ENCODE measurements at places on chromosomes 16 and 17.

DNA sequence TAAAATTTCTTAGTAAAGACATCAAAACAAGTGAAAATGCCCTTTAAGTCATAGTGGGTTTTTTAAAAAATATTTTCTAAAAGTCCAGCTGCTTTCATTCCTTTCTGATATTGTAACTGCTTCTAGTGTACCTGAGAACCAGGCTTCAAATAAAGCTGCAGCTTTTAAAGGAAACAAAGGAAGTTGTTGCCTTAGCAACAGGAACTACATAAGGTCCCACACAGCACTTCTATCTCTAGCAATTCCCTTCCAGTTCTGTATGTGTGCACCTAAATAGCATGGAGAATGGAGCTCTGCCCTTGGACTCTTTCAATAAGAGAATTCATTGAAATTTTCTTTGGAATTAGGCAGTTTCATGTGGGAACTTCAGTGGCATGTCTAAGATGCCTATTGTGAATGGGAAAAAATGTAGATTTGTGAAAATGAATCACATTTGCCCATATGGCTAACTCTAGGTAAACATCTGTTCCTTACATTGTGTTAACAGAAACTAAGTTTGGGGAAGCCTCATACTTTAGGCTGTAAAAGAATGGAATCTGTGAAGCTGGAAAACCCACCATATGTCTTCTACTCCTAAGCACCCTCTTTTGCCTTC, 206.4 kb downstream of the KIF2B start:
- DNase-seq: no peak

GRCh38 chr16:57123216-57123973, 31.0 kb downstream of the CPNE2 start:
- DNase-seq: no peak

- no peak for DNase-seq
Measured at GRCh38 chr17:72421128-72422092, 300.6 kb downstream of the SOX9 start.

GRCh38 chr17:74374858-74375257, 7.6 kb downstream of the GPR142 start:
- DNase-seq: no peak

DNA sequence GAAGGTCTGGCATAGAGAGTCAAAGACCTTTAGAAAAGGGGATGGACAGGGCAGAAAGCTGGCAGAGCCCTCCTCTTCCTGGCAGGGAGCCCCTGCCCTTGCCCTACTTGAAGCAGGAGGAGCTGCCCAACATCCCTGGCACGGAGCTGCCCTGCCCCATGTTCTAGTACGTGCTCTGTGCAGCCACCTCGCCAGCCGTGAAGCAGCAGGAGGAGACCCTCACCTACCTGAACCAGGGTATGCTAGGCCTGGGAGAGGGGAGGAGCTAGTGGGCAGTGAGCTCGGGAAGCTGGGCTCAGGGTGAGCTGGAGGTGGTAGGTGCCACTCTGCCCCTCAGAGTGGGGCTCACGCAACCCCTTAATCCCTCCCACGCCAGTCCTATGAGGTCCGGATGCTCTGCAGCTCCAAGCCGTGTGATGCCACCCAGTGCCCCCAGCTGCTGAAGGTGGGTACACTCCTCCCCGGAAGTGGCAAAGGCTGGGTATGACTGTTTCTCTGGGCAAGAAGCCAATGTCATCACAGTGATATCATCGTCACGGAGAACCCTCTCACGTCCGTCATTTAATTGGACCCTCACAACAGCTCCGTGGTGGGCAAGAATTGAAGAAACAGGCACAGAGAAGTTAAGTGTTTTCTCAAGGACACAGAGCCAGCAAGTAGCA, 12.7 kb upstream of the STAC2 start:
- peak; percentile 46 for DNase-seq

GRCh38 chr16:28064706-28065249, 1.3 kb upstream of the GSG1L start:
- DNase-seq: no peak

DNA sequence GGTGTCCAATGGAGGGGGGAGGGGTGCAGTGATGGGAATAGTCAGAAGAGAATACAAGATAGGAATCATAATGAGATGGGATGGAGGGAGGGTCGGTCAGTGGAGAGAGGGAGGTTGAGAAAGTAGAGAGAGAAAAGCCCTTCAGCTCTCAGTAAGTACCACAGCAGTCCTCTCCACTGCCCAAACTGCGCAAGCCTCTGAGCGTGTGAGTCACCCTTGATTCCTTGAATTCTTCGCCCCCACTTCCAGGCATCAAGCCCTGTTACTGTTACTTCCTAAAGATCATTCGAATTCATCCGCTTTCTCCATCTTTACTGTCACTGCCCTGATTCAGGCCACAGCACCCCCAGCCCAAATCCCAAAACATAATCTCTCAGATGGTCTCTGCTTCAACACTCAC, 2.5 kb downstream of the GUCY2D start:
- DNase-seq: no peak

DNA sequence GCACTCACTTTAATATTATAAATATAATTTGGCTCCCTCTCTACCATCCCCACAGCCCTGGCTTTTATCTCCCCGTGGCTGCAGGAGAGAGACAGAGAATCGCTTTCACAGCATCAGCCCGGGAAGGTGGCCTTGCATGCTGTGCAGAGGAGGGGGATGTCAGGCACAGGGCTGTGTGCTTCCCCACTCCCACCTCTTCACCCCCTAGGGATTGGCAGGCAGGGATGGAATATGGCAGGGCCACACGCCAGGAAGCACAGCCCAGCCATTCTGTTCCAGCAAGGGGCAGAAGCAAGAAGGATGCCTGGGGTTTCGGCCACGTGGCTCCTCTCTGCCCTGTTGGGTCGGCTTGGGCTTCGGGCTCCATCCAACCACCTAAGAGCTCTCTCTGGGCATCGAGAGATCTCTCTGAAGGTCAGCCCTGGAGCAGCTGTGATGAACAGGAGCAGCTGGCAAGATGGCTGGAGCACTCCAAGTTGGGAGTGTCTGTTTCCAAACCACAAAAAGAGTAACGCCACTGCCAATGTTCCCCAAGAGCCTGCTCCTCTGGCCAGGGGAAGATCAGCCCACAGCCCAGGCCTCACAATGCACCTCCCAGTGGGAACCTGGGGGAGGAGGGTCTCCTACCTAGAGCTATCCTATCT, 223.2 kb downstream of the C16orf78 start:
- DNase-seq: no peak

DNA sequence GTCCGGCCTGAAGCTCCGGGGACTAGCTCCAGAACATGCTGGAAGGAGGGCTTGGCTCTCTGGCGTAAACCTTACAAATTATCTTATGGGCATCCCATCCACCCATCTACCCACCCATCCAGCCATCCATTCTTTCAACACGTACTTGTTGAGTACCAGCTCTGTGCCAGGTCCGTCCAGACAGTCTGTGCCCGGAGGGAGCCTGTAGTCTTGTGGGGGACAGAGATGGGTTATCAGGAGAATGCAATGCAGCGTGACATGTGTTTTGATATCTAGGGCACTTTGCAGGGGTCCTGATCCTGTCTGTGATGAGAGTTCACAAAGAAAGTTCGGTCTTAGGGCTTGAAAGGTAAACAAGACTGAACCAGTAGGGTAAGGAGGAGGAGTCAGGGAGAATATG, 4.1 kb upstream of the SLC13A2 start:
- no peak for DNase-seq

DNA sequence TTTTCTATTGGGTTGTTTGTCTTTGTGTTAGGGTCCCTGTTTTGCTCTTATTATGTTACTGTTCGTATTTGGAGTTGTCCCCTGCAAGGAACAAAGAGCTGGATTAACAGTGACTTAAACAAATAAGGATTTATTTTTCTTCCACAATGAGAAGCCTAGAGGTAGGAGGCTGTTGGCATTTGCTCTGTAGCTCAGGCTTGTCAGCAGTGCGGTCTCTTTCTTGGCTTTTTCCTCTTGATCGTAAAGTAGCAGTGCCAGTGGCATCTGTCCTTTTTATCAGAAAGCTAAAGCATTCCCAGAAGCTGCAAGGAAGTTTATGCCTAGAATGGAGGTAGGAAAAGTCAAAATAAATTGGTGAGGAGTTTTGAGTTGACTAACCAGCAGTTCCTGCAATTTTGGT, 154.1 kb downstream of the HS3ST4 start:
- DNase-seq: no peak

GRCh38 chr17:81621494-81622130, 15.3 kb downstream of the NPLOC4 start:
- DNase-seq: no peak

- DNase-seq: peak; percentile 54
Measured at GRCh38 chr16:68257251-68257905, 6.9 kb upstream of the SLC7A6 start.

- DNase-seq: no peak
Measured at GRCh38 chr17:4748686-4749085, 9.0 kb upstream of the CXCL16 start.

DNA sequence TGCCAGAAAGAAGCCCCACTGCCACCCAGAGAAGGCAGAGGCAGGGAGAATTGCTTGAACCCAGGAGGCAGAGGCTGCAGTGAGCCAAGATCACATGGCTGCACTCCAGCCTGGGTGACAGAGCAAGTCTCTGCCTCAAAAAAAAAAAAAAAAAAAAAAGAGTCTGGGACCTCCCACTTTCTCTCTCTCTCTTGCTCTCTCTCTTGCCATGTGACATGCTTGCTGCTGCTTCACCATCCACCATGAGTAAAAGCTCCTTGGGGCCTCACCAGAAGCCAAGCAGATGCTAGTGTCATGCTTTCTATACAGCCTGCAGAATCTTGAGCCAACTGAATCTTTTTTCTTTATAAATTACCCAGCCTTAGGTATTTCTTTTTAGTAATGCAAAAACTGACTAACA, 21.5 kb upstream of the SRSF1 start:
- no peak for DNase-seq

GRCh38 chr16:75250809-75251279, 580 bp downstream of the BCAR1 start:
- no peak for DNase-seq
